GF-D8 (cell line): ENCODE measurements at places on chromosomes 11 and 22.
A peak's percentile ranks its signal among the peaks of the same experiment; 100 is the strongest.

DNA sequence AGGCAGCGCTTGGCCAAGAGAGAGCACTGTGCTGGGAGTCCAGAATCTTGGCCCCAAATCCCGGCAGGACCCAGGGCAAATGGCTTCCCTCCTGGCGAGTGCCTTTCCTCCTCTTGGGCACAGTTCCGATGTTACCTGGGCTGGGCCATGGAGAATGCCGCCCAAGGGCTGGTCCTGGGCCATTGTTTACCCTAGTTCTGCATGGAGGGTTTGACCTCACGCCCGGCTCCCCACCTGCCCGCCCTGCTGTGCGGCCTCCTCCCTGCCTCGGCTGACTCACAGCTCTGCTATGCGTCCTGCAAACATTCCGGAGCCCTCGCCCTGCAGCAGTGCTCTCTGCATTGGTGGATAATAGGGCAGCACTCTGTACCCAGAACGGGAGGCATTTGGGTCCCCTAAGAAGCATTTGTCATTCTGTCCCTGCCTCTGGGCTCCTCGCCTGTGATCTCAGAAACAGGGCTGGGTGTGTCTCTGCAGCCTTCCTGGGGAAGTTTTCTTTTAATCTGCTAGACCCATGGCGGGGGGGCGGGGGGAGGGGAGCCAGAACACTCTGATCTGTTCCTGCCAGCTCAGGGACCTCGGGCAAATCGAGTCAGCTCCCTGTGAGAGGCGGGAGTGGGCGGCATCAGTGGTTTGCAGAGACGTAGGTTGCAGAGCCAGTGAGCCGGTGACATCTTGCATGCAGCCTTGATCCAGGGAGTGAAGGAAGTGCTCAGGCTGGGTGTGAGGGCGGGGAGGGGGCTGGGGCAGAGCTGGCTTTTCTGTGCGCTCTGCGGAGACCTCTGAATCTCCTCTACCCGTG is 32.9 kb upstream of the SMIM38 start:
- no peak for DNase-seq

GRCh38 chr22:24563246-24563645 is 7.4 kb downstream of the SNRPD3 start:
- no peak for DNase-seq

- no peak for DNase-seq
Measured at GRCh38 chr11:43997022-43997660, 50.6 kb upstream of the ACCSL start.

DNA sequence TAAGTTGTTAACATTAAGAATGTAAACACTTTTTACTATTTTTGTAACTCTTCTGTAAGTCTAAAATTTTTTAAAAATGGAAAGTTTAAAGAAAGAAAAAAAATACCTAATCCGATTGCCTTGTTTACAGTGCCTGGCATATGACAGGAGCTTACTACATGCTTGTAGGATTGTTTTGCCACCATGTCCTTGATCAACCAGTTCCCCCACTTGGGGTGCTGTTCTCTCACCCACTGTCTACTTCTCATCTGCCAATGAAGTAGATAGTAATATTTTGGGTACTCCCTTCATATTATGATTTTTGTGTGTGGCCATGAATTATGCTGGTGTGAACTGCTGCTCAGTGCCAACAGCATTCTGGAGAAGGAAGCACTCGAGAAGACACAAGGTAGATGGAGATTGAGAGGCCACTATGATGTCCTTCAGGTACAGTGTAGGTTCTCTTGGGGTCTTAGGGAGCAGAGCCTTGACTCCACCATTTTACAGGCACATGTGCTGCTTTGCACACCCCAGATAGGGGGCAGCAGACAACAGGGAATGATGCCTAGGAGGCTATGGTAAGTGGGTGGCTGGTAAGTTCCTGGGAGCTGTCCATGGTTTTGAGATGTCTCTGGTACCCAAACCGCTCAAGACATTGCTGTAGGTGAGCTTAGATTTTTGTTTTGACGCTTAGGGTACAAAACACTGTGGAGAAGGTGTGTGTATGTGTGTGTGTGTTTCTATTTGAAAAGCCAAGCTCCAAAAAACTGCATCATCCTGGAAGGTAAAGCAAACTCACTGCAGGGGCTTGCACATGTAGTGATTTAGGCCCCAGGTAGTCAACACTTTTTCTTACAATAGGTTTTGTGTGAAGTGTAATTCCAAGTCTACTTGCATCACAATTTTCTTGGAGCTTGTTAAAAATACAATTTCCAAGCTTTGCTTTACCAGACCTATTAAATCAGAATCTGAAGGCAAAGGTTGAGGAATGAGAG is 494.5 kb upstream of the LARGE1 start:
- peak; percentile 18 for DNase-seq

DNA sequence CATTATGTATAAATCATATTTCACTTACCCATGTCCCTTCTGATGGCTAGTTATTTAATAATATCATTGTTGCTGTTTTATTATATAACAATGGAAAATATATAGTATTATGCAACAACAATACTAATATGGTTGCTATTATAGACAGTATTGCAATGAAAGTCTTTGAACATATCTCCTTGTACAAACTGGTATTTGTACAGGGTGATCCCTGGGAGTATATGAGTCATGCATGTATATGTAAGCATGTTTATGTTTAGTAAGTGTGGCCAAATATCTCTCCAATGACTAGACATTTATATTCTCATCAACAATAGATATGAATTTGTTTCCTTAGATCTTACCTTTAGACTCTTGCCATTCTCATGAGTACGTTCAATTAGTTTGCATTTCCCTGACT is 55.9 kb downstream of the KCNC1 start:
- no peak for DNase-seq

DNA sequence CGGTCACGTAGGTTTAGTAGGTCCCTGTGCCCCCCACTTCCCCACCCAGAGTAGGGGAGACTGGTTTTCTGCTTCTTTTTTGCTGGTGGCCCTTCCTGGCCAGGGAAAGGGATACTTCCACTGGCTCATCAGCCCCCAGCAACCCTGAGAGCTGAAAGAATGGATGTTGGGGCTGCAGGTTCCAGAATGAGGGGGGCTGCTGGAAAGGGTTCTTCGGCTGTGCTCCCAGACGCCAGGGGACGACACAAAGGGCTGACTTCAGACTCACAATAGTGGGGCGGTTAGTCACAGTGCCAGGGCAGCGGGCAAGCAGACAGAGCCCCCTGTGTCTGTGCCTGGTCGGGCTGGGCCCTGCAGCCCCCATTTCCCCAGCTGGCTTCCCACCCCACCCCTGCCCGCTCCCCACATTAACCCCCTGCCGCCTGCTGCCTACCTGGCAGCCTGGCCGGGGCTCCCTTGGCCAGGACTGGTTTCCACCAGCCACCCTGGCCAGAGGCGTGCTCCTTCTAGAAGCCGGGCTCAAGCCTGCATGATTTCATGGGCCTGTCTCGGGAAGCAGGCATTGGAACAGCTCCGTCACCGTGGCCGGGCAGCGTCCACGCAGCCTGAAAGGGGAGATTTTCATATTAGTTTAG is 79.1 kb upstream of the WNT7B start:
- no peak for DNase-seq

DNA sequence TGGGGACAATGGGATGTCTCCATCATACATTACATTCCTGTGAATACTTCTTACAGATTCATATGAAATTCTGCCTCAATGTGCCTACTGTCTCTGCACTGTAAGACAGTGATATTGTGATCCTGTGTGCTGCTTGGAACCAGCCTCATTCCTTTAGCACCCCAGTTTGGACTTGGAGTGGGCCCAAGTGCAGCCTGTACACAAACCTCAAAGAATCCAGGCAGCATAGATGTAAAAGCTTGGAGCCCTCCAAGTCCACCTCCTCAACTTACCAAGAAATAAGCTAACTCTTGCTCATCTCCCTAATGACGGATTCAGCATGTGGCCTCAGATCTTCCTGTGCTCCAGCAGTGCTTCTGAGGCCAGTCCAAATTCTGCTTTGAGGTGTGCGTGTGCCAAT is 24.4 kb downstream of the GRAP2 start:
- DNase-seq: no peak

GRCh38 chr22:29855611-29856181 is 17.6 kb upstream of the ASCC2 start:
- DNase-seq: no peak

- DNase-seq: peak; percentile 98
Measured at GRCh38 chr11:130162733-130163132, 3.2 kb downstream of the ST14 start.

DNA sequence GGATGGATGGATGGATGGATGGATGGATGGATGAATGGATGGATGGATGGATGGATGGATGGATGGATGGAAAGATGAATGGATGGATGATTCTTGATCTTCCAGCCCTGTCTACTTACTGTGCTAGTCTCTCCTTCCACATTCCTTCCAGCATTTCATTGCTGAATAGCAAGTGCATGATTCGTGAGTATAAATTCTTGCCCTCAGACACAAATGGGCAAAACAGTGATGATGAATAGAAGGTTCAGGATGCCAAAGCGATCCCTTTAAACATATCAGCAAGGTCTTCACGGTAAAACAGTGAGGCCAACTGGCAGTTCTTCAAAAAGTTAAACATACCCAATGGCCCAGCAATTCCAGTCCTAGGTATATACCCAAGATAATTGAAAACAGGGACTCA is 400.2 kb downstream of the MN1 start:
- no peak for DNase-seq

DNA sequence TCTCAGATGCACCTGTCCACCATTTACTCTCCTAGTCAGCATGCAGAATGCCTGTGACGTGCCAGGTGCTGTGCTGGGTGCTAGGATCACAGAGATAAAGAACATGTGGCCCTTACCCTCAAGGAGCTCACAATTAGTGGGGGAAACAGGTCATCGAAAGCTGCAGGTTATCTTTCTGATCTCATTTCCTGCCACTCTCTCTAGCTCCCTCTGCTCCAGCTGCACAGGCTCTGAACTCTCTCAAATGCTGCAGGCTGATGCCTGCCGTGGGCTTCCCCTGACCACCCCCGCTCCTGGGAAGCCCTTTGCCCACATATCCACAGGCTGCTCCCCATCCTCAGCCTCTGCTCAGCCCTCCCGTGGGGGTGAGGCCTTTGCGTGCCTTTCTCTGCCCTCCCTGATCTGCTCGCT is 29.6 kb downstream of the SHANK3 start:
- DNase-seq: no peak

DNA sequence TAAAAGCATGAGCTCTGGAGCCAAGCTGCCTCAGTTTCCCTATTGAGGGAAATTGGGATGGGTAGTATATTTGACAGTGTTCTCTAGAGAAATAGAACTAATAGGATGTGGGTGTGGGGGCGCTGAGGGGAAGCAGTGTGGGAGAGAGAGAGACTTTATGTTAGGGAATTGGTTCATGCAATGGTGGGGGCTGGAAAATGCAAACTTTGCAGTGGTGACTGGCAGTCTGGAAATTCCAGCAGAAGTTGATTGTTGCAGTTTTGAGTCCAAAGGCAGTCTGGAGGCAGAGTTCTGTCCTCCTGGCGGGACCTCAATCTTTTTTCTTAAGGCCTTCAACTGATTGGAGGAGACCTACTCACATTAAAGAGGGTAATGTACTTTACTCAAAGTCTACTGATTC is 59.4 kb upstream of the SYT13 start:
- DNase-seq: no peak

GRCh38 chr11:104665641-104666040 is 232.6 kb downstream of the CASP12 start:
- peak; percentile 100 for DNase-seq

DNA sequence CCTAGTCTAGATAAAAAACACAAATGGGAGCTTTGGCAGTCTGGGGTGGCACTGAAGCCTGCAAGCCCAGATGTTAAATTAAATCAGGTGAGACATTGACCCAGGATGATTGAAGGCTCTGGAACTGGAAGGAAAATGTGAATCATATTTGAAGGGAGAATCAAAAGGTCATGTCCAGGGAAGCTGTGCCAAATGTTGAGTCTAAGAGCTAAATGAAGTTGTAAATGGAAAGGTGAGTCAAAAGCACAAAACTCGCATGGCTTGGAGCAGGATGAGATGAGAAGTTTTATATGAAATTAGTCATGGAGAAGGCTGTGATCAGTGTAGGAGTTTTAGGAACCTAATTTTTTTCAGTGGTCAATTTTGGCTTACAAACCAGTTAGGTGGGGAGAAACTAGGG is 301.1 kb downstream of the BLID start:
- DNase-seq: no peak

DNA sequence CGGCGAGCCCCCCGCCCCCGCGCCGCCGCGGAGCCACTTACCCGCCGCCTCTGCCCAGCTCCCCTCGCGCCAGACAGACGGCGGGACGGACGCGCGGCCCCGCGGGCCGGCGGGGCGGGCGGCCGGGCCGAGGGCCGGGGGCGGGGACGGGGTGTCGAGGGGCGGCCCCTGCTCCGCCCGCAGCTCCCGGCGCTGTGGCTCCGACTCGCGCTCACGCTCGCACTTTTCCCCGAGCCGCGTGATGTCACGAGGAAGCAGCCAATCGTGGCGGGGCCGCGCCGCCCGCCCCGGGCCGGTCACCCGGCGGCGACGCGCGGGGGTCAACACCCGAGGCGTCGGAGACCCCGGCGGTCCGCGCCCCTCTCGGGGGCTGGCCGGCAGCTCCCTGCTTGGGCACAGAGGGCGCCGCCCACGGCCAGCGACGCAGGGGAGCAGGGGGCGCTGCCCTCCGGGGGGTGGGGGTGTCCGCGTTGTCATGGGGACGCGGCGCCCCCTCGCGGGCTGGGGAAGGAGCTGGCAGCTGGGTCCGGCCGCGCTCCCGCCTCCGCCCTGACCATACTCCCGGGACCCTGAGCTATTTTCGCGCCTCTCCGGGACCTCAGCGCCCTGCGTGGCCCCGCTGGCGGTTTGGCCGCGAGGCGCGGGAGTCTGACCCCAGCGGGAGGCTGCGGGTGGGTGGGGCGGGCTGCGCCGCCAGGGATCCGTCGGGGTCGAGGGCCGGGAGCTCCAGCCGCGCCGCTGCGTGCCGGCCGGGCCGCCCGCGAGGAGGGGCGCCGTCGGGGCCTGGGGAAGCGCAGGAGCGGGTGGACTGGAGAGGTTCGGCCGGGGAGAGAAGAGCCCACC is at the start of gene CHRM4:
TSS of gene CHRM4 (minus strand) at position 199 of the 843 bp plus-strand sequence. CDS start 5,219 bp downstream, outside the sequence.
- DNase-seq: no peak

- no peak for DNase-seq
Measured at GRCh38 chr11:3896644-3897043, 41.2 kb downstream of the STIM1 start.

GRCh38 chr11:64382586-64382985 is 23.6 kb downstream of the RPS6KA4 start:
- DNase-seq: no peak

GRCh38 chr22:48705159-48705916 is 1122.3 kb downstream of the BRD1 start:
- no peak for DNase-seq

- DNase-seq: no peak
Measured at GRCh38 chr11:132127900-132128288, 757.5 kb downstream of the NTM start.

GRCh38 chr11:47589977-47590861 is 3.7 kb downstream of the FAM180B start:
- DNase-seq: no peak

DNA sequence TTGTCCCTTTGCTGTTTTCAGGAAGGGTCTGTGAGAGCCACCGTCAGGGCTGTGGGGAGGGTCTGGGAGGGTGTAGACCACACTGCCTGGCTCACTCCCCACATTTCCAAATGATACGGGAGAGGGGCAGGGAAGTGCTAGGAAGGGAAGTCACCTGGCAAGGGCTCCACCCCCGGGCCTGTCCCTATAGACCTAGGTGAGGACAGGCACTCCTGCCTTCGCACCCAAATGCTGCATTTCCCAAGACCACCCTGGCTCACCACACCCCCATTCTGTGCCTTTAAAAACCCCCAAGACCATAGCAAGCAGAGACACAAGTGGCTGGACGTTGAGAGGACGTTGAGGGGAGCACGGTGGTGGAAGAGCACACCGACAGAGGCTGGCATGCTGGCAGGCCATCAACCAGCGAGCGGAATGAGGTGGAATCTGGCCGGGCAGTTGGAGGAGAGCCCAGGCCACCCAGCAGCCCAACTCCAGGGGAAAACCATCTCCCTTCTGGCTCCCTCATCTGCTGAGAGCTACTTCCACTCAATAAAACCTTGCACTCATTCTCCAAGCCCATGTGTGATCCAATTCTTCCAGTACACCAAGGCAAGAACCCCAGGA is 45.7 kb downstream of the GNB1L start:
- DNase-seq: no peak
